Common myeloid progenitor, CD34-positive (primary cell): ENCODE measurements at places on chromosomes 1 and 21.
A peak's percentile ranks its signal among the peaks of the same experiment; 100 is the strongest.

DNA sequence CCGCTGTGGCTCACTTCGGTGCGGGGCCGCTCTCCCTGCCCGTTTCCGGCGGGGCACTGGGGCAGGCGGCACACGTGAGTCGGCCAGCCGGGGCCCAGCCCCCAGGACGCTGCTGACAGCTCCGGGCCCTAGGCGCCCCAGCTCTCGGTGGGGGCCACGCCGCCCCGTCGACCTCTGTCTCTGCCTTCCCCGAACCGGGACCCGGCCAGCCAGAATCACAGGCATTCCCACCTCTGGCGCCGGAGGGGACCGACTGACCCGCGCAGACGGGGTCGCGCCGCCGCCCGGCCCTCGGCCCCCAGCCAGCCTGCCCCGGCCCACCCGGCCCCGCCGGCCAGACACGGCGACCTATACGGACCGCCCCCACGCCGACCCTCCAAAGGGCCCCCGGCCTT, 755 bp downstream of the SCMH1 start:
- peak; percentile 56 for DNase-seq

DNA sequence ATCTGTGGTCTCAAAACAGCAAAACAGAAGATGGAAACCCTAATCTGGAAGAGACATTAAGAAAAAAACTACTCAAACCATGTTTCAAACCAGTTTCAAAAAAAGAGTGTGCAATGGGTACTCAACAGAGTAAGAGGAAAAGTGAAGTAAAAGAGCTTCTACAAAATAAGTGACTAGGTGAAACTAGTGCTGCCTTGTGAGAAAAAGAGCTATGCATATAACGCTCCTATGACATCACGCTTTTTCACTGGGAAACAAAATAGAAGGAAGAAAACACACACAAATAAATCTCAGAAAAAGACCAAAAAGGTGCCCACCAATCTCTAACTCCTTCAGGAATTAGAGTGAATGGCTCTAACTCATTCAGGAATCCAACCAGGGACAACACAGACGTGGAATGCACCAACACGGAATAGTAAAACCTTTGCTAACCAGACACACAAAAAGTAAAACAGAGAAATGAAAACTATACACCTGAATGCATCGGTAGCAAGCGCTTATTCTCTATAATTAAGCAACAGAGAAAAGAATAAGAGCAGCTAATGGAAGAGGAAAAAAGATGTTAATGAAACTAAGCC, 1.3 kb downstream of the FOXJ3 start:
- DNase-seq: peak; percentile 40

- no peak for DNase-seq
Observed at GRCh38 chr1:10682108-10682445, 114.4 kb downstream of the CASZ1 start.

GRCh38 chr1:29333008-29333407, 96.7 kb downstream of the PTPRU start:
- DNase-seq: no peak

- peak; percentile 77 for DNase-seq
Observed at GRCh38 chr1:41343790-41344699, 17.2 kb upstream of the FOXO6 start.

DNA sequence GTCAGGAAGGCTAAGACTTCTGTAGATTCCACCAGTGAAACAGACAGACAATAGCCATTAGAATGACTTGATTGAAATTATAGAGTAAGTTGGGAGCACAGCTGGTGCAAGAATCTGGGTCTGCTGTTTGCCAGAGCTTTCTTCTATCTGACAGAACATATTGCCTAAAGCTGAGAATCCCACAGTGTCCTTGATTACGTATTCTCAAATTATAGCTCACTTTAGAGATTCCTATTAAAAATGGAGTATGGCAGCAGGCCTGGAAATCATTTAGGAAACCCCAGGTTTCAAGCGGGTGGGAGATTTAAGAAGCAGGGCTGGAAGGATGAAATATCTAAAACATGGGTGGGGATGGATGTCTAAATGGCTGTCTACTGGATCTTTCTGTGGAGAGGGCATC, 639.7 kb upstream of the CXADR start:
- DNase-seq: no peak

GRCh38 chr1:102833151-102833550, 275.2 kb downstream of the COL11A1 start:
- no peak for DNase-seq

GRCh38 chr1:154386643-154387352, 18.3 kb upstream of the IL6R start:
- peak; percentile 36 for DNase-seq

- no peak for DNase-seq
Observed at GRCh38 chr1:160084771-160085321, 3.5 kb downstream of the KCNJ9 start.

GRCh38 chr21:34884346-34884929, 164.7 kb downstream of the RUNX1 start:
- no peak for DNase-seq

GRCh38 chr1:206590025-206590758, 22.1 kb downstream of the EIF2D start:
- peak; percentile 30 for DNase-seq

- peak; percentile 58 for DNase-seq
Observed at GRCh38 chr1:93758842-93759515, 77.3 kb upstream of the BCAR3 start.

- DNase-seq: no peak
Observed at GRCh38 chr1:77672374-77672773, 10.1 kb downstream of the ZZZ3 start.

- DNase-seq: no peak
Observed at GRCh38 chr1:162889989-162890388, 29.0 kb upstream of the CCDC190 start.

GRCh38 chr1:113048064-113048463, 24.9 kb upstream of the LRIG2 start:
- no peak for DNase-seq

GRCh38 chr1:7549277-7550161, 221.6 kb upstream of the VAMP3 start:
- DNase-seq: peak; percentile 91

DNA sequence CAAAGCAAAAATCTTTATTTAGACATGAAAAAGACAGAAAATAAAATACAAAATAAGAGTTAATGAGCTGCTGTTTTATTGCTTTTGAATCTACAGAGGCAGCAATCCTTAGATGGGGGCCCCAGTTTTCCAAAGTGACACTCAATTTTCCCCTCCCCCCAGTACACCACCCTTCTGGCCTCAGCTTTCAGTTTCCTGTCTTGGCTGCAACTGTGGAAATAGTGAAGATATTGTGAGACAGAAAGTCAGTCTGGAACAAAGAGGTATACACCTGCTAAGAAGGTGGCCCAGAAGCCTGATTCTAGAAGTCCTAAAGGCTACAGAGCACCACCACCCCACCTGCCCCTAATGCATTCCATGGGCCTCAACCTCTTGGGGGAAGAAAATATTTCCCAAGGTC, 1.1 kb upstream of the MTMR11 start:
- DNase-seq: no peak

- no peak for DNase-seq
Observed at GRCh38 chr1:16174886-16175598, 19.2 kb upstream of the EPHA2 start.

GRCh38 chr1:234721476-234722269, 111.7 kb upstream of the IRF2BP2 start:
- peak; percentile 36 for DNase-seq
